ENCODE measurements at places on chromosomes 11 and 22. TPM values are rescaled to one million over a fixed set of nuclear protein-coding genes. Genes with fewer than 3 reads are reported as not detected.

OMP gene
- not detected for total RNA-seq

SPDYC gene
- total RNA-seq = not detected

OTOG gene
- total RNA-seq = not detected

TMA7B gene
- total RNA-seq = not detected

PNPLA5 gene
- 0.07 TPM for total RNA-seq

MTA2 gene
- total RNA-seq = 84.0 TPM

TMEM258 gene
- total RNA-seq = 275 TPM

CSNK2A3 gene
- total RNA-seq = 2.8 TPM

CYB5R2 gene
- total RNA-seq = 4.3 TPM

NCAPD3 gene
- 26.4 TPM for total RNA-seq

ANGPTL5 gene
- not detected for total RNA-seq

SAA4 gene
- not detected for total RNA-seq

MMP12 gene
- total RNA-seq = not detected

TRPC6 gene
- total RNA-seq = 1.4 TPM

RIMBP3C gene
- 0.27 TPM for total RNA-seq

ELMOD1 gene
- total RNA-seq = 0.15 TPM

OR2D2 gene
- total RNA-seq = not detected

APOA5 gene
- total RNA-seq = not detected

HPX gene
- 0.67 TPM for total RNA-seq

RBM4B gene
- total RNA-seq = 21.8 TPM

GPR83 gene
- total RNA-seq = 0.22 TPM

PRG3 gene
- total RNA-seq = not detected

PGA5 gene
- total RNA-seq = not detected

ENTHD1 gene
- total RNA-seq = not detected

MACROD1 gene
- 12.8 TPM for total RNA-seq

TMEM123 gene
- 106 TPM for total RNA-seq

CHRM4 gene
- total RNA-seq = 0.78 TPM

SYCE3 gene
- 0.58 TPM for total RNA-seq

HTR3A gene
- total RNA-seq = not detected

RBM4 gene
- total RNA-seq = 141 TPM

KCNK7 gene
- 1.4 TPM for total RNA-seq

PDXP gene
- total RNA-seq = 19.9 TPM

SCGB1A1 gene
- not detected for total RNA-seq

MYEOV gene
- total RNA-seq = 92.4 TPM

SAA2 gene
- total RNA-seq = not detected

OR52E8 gene
- total RNA-seq = not detected

MRPL48 gene
- total RNA-seq = 55.8 TPM
